Dermis microvascular lymphatic vessel endothelial cell (primary cell): ENCODE measurements at places on chromosomes 12 and 14. TPM values are rescaled to one million over a fixed set of nuclear protein-coding genes. Genes with fewer than 3 reads are reported as not detected.

Gene GRIN2B
- total RNA-seq = under 0.01 TPM in 1 of 2 replicates, not detected in the other

Gene SPTLC2
- total RNA-seq = 60.2 and 68.7 TPM in 2 replicates

Gene ARHGAP9
- 0.13 TPM in 1 of 2 replicates, not detected in the other for total RNA-seq

Gene RIPK3
- 1.4 and 1.8 TPM in 2 replicates for total RNA-seq

Gene FGD6
- 11.0 and 14.7 TPM in 2 replicates for total RNA-seq

Gene KCNC2
- not detected in 2 replicates for total RNA-seq

Gene WNT1
- total RNA-seq = not detected in 2 replicates

Gene RHOJ
- total RNA-seq = 65.9 and 163 TPM in 2 replicates

Gene TRHDE
- under 0.01 TPM in 2 replicates for total RNA-seq

Gene NINJ2
- total RNA-seq = 2.4 and 3.0 TPM in 2 replicates

DNA sequence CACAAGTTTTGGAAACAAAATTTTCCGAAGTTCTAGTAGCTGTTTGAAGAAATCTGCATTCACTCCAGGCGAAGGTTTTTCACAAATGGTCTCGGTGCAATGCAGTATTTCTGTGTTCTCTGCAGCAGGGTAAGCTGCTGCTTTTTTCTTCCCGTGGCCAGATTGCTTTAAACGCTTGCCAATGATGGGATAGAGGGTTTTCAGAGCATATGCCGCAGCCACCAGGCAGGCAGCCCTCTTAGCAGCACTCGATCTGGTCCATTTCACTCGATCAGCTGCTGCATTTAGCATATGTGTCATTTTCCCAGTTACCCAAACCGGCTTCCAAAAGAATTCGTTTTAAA is 315 bp downstream of the ABCD2 start:
- no peak for DNase-seq

DNA sequence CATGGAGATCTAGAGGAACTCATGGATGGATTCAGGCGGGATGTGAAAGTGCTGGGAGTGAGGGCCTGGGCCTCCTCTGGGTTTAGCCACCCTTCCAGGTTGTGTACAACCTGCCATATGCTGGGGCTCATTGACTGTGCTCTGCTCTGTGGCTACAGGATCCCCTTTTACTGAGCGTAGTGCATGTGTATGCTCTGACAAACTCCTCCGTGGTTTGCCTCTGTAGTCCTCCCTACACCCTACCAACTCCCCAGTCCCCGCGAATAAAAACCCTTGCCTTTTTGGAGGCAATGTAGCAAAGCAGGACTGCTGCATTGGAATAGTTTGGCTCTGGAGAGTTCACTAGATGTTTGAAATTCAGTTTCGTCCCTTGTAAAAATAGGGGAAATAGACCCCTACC is 17.4 kb downstream of the JDP2 start:
- no peak for DNase-seq

- DNase-seq = no peak
These were observed 1082.4 kb downstream of the TMTC2 start for GRCh38 chr12:83769151-83769550.

DNA sequence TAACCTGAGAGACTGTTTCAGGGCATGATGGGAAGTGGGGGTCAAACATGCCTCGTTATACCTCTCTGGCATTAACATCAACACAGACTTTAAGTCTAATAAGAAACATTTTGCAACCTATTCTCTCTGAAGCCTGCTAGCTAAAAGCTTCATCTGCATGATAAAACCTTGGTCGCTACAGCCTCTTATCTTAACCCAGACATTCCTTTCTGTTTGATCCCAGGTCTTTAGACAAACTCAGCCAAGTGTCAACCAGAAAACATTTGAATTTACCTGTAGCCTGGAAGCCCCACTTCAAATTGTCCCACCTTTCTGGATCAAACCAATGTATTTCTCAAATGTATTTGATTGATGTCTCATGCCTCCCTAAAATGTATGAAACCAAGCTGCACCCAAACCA is 9.1 kb downstream of the PPP2R3C start:
- no peak for DNase-seq

GRCh38 chr12:123139926-123140675 is 10.8 kb downstream of the PITPNM2 start:
- no peak for DNase-seq

- no peak for DNase-seq
These were observed 12.0 kb downstream of the NCOR2 start for GRCh38 chr12:124555168-124556073.

DNA sequence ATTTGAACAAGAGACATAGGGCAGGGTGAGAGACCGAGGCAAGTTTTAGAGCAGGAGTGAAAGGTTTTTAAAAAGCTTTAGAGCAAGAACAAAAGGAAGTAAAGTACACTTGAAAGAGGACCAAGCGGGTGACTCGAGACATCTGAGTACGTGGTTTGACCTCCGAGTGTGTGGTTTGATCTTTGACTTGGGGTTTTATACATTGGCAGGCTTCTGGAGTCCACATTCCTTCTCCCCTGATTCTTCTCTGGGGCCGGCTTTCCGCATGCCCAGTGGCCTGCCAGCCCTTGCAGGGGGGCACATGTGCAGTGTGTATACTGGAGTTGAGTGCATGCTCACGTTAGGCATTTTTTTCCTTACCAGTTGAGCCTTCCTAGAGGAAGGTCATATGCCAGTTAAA is 96.3 kb downstream of the SLC15A4 start:
- no peak for DNase-seq

GRCh38 chr14:24613241-24613640 is 3.8 kb upstream of the GZMH start:
- no peak for DNase-seq

DNA sequence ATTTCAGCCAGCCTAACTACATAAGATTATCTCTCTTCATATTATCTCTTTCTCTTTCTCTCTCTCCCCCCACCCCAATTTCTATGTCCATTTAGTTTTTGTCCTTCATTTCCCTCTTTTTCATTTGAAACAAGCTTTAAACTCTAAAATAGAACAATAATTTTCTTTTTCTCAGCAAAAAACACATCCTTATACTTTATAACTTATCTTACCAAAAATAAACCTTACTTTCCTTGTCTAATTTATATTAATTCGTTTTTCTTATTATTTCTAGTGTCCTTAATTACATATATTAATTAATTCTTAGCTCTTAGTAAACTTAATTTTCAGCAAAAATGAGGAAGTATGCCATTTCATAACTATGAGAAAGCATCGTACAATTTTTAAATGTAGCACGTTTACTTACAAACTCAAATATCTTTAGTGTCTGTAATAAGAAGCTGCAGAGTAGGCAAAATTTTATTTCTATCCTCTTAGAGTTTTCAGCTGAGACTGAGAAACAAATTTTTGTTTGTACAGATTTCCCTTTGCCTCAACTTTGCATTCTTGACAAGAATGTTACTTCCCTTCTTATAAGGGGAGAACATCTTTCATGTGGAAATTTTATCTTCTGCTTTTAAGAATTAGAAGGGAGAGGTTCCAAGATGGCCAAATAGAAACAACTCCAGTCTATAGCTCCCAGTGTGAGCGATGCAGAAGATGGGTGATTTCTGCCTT is 65.1 kb upstream of the ST8SIA1 start:
- DNase-seq = no peak

DNA sequence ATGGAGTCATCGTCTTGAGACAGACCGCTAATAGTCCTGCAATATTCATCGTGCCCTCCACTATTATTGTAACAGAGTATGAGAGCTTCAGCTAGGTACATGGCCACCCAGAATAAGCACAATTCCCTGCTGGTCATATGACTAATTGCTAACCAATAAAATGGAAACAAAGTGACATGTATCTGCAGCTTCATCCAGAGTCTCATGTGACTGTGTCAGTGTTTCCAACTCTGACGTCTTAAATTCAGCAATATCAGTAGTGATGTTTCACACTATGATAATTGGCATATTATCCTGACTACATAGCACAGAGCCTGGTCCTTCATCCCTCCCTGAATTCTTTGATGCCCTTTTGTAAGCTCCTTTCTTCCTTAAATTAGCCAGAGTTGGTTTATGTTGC is 167.4 kb downstream of the RPS29 start:
- no peak for DNase-seq
